ENCODE measurements at places on chromosomes 2 and 18.

- no peak for DNase-seq
These were observed 36.1 kb downstream of the TRPM8 start for GRCh38 chr2:233953087-233953801.

DNA sequence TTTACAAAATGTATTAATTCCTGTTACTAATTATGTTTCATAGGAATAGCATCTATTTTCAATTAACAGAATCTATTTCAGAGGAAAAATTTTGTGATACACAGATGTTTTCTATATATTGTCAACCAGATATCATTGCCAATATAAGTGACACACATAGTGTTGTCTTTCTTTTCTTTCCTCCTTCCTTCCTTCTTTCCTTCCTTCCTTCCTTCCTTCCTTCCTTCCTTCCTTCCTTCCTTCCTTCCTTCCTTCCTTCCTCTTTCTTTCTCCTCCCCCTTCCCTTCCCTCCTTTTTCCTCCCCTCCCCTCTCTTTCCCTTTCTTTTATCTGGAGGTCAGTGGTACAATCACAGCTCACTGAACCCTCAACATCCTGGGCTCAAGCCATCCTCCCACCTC lies 146.5 kb upstream of the DSEL start:
- no peak for DNase-seq

- DNase-seq: no peak
These were observed 7.7 kb downstream of the PPP1R7 start for GRCh38 chr2:241157841-241158545.

DNA sequence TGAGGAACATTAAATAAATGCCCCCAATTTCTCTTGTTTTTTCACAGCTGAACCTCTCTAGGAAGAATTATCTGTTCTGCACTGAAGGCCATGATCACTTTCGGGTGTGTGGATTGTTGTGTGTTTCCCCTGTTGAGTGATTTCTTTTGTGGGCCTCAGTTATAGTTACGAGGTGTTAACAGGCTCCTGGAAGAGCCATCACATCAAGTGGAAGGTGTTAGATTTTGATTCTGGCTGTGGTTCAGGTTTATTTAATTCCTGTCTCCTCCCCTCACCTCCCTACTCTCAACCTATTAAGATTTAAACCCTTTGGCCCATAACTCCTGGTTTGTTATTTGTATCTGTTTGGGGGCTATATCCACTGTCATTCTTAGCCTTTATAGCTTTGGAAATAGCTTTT lies 182.8 kb downstream of the AGPS start:
- DNase-seq: no peak

Measured in liver (tissue), 10 donors.